ENCODE measurements at places on chromosomes 5 and 9.

DNA sequence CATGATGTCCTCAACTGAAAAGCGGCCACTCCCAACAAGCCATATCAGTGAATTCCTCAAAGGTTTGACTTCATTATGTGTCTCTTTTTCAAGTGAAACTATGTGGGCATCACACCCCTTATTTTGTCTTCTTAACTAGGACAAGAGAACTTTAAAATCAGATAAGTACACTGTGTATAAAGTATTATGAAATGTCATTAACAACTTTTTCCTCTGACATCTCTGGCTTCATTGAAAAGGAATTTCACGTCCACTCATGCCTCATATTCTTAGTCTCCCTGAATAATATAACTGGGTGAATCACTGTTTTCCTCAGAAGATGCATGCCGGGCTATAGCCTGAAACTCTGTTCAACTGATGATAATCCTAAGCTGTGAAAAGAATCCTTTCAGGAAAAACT, 415.8 kb downstream of the ACTL7B start:
- DNase-seq: no peak

DNA sequence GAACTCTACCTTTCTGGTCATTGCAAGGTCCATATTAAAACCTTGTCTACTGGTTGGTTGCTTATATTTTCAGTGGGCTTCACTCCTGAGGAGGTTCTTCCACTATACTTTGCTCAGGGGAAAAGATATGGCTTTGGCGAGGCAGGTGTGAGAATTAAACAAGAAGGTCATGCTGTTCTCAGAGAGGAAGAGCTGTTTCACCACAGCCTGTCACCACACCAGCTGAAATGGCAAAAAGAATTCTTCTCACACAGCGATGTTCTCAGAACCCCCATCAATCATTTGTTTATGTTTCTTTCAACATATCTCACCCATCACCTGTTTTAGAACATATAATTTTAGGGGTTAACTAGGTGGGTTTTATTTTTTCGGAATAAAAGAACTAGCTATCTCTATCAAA, 38.6 kb downstream of the CAPSL start:
- no peak for DNase-seq

- no peak for DNase-seq
Measured at GRCh38 chr9:35556776-35557175, 48.3 kb upstream of the TESK1 start.

DNA sequence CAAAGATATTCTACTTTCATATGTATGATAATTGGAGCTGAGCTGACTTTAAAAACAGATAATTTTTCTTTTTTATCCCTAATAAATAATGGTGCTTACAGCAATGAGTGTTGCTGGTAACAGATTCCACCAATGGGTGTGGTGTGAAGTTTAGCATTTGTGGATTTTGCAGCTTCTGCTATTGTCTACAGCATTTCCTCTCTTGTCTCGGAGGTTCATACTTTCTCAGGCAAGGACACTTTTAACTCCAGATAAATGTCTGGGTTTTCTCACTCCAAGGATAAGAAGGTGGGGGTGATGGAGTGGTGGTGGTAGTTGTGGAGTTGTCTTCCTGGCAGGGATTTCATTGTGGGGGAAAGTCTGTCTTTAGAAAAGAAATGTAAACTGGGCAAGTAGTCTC, 120.0 kb upstream of the CDKN2B start:
- DNase-seq: no peak

GRCh38 chr9:130409246-130409645, 35.5 kb upstream of the ASS1 start:
- no peak for DNase-seq

- DNase-seq: no peak
Measured at GRCh38 chr5:1005904-1006655, 2.5 kb upstream of the NKD2 start.

- no peak for DNase-seq
Measured at GRCh38 chr5:34499001-34499734, 157.0 kb upstream of the RAI14 start.

DNA sequence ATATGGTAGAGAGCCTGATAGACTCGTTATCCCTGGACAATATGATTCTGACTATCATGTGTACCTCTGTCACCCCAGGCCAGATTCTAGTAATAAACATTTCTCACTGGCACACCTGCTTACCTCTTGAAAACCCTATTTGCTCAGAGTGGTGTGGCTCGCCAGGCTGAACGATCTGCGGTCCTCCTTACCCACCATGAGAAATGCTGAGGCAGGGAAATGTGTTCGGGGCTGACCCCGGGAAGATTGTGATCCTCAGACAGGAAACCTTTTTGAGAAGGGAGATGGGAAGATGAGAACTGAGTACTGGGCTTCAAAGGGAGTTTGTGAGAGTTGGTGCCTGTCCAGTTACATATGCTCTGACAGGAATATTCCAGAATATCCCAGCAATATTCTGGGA, 10.7 kb upstream of the PRXL2C start:
- DNase-seq: no peak

DNA sequence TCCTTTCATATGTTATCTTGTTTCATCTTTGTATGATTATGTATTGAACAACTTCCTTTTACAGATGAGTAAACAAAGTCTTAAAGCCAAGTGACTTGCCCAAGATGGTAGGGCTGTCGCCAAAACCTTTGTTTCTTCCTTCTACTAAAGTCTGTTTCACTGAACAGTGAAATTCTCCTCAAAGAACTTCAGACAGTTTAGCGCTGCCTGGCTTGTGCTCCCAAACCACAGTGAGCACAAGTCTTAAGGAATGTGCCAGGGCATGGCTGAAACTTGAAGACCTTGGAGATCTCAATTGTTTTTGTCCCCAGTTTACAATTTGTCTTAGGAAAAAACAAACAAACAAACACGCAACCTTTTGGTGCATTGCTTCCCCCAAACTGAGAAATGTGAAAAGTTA, 273.5 kb downstream of the CRB2 start:
- DNase-seq: no peak

DNA sequence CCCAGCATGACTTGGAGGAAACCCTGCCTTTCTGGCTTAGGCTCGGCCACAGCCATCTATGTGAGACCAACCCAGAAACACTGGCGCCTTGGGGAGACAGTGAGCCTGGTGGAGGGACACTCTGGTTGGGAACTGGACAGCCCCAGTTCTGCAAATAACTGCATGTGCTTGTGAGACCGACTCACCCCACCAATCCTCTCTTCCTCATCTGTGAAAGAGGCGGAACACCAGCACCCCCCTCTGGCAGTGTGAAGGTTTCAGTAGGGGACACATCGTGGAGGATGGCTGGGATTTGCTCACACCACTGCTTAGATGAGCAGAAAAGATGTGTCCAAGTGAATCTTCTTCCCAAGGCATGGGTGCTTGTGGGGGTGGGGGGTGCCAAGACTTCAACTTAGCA, 43.4 kb upstream of the N4BP3 start:
- DNase-seq: peak; percentile 59

DNA sequence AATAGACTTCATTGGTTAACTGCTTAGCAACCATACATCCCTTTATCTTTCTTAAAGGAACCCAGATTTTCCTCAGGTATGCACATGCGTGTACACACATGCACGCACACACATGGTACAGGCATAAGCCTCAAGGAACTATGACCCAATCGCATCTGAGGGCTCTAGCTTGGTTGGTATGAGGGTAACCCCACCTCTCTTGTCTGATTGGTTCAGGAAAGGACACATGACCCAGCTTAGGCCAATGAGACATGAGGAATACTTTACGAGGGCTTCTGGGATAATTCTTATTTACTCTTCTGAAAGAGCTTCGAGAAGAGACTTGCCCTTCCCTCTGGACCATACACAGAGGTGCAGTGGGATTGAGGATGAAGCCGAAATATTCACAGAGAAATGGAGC, 141.9 kb downstream of the FRMD3 start:
- DNase-seq: no peak

GRCh38 chr5:61279725-61280124, 52.3 kb upstream of the ZSWIM6 start:
- DNase-seq: no peak
